ENCODE measurements at places on chromosomes 7 and 10.

DNA sequence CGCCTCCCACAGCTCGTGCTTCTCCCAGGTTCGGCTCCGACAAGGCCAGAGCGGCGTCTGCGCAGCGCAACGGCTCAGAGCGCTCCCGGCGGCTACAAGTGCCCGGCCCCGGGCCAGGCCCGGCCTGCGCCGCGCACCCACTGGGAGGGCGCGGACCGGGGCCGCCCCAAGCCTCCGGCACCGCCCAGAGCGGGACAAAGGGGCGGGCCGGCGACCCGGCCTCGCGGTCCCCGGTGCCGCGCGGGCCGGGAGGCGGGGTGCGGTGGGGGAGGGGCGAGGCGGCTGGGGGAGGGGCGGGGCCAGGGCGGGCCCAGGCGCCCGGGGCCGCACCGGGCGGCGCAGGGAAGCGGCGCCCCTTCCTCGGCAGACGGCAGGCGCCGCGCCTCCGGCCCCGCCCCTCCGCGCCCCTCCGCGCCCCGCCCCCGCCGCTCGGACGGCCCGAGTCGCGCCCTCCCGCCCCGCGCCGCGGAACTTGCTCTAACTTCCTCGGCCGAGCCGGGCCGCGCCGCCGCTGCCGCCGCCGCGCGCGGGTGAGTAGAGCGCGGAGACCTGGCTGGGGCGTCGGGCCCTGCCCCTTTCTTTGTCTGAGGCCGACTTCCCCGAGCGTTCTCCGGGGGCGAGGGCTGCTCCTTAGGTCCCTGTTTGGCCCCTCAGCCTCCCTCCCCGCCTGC is at the start of gene TSPAN14:
TSS of gene TSPAN14 (plus strand) at position 469 of the 671 bp plus-strand sequence. CDS start 34,924 bp downstream, outside the sequence.
- peak; percentile 55 for DNase-seq

GRCh38 chr10:131774681-131775085 is 126.1 kb upstream of the PPP2R2D start:
- DNase-seq, result no peak

DNA sequence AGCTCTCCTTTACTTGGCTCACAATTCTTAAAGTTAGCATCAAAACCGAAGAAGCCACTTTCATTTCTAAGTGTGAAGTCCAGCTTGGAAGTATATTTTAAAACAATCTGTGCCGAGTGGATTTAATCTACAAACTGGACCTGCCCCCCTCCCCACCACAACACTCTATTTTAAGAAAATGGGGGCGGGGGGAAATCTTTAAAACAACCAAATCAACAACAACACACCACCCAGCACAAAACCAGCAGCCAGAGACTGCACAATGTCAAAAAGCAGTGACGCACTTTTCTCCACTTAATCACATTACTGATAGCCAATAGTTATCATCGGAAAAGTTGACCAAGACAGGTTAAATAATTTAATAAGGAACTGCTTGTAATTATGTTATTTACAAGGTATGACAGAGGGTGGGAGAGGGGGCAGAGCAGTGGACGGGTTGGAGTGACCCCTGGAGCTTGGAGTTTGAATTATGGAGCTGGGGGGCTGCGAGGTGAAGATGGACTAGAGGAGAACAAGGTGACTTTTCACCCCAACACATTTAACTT is 2.8 kb downstream of the EBF3 start:
- DNase-seq, result no peak

DNA sequence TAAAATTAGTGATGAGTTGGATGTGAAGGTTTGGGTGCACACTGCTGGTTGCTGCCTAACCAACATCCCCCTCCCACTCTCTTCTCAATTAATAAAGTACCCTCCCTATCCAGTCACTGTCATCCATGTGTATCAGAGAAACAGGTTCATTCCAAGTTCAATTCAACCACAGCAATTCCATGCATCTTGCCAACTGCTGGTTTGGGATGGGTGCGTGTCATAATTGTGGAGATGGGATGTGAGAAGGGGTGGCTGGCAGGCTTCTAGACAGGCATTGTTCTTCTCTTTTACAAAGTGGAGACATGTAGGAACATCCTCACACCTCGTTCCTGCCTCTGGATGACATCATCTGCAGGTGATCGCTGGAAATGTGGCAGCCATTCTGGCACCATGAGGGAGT is 7.5 kb upstream of the CNPY1 start:
- no peak for DNase-seq

DNA sequence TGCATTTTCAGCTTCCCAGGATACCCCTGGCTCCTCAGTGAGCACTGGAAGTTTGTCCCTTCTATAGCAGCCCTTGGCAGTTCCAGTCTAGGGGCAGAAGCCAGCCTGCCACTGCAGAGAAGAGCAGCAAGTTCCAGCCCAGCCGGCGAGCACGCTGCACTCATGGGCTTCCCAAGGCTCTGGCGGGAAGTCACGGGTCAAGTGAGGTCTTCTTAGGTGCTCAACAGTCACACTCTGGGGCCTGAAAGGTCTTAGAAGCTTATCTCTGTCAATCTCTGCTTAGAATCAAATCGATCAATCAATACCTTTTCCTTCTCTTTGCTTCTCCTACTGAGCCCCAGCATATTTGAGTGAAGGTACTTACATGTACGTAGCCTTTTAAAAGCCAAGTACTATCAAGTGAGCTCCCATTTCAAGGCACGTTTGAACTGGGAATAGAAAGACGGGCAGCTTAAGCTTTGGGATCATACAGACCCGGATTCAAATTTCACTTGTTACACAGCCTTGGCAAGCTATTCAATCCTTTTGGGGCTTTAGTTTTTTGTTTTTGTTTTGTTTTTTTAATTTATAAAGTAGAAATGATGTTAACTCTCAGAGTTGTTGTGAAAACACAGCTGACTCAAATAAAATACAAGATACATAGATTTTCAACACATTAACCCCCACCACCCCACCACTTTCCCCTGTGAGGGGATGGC is 152.6 kb upstream of the KLF14 start:
- no peak for DNase-seq

DNA sequence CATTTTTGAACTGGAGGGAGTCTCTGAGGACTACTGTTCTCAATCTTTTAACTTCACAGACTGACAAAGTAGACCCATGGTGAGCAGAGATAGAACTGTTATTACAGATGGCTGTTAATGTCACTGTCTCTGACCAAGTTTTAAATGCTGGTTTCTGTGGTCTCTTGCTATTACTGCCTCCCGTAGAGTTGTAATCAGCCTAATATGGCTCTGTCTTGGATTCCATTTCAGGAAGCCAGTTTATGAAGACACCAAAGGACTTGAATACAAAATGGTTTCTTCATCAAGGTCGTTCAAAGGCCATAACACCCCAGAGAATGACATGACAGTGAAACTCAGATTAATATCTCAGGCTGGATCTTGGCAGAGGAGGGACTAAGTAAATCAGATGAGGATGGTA is 3.9 kb downstream of the SFRP4 start:
- DNase-seq, result no peak

DNA sequence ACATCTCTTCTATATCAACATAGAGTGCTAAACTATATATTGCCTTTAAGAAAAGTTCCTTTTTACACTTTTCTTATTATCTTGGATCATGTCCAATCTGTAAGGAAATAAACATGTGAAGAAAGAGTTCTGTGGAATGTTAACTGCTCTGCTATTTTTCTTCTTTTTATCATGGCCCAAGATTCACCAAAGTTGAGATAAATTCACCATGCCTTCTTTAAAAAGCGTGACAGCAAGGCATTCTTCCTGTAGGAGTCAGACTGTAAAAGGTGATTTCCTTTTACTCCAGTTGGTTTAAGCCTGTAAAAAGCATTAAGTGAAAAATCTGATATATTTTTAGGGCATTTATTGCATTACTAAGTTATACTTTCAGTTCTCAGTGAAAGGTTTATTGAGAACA is 165.7 kb upstream of the FZD1 start:
- no peak for DNase-seq

DNA sequence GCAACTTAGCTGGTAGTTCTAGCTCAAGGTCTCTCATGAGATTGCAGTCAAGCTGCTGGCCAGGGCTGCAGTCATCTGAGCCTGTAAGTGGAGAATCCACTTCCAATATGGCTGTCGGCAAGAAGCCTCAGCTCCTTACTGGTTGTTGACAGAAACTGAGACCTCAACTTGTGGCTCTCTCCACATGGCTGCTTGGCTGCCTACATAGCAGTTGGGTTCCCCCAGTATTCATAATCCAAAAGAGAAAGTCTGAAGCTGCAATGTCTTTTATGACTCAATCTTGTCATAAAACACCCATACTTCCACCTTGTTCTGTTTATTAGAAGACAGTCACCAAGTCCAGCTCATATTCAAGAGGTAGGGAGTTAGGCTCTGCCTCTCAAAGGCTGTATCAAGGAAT is 334.9 kb upstream of the KMT2E start:
- no peak for DNase-seq

DNA sequence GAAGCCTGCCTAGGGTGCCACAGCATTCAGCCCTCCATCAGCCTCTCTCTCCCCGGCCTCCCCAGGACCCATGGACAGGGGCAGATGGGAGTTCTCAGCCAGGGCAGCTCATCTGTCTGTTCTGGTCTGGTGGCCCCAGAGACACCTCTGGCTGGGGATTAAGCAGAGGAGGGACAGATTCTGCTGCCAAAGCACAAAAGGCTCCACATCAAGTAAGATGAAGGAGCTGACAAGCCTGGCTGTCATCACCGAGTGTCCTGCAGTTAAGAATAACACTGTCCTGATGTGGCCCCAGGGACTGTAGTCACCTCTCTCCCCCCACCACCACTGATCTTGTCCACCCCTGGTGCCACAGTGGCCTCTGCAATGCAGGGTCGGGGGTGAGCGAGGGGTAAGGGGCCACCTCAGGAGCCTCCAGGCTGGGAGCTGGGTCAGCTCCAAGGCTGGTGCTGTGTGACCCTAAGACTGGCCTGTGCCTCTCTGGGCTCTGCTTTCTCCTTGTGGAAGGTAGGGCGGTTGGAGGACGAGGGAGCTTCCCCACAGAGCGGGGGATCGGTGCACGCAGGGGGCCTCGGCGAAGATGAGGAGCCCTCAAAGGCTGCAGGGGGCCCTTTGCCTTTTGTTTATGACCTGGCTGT is 18.7 kb downstream of the C10orf105 start:
- DNase-seq, result no peak

- DNase-seq, result no peak
Observed at GRCh38 chr7:99290980-99291607, 18.5 kb downstream of the MYH16 start.

DNA sequence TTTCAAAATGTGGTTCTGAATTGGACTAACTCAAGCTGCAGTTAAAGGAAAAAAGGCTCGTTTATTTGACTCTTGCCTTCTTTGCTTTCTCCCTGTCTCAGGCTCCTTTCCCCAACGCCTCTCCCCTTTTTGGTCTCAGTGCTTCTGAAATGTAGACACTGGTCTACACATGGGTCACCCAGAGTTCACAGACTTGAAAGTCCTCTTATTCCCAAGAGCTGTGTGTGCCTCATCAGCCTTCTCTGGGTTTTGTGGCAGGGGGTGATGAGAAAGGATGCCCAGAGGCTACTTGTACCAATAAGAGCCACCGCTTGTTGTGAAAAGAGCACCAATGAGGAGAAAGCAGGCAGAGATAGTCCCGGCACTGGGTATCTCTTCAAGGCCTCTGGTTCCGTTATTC is 125.7 kb downstream of the BICC1 start:
- DNase-seq, result no peak

DNA sequence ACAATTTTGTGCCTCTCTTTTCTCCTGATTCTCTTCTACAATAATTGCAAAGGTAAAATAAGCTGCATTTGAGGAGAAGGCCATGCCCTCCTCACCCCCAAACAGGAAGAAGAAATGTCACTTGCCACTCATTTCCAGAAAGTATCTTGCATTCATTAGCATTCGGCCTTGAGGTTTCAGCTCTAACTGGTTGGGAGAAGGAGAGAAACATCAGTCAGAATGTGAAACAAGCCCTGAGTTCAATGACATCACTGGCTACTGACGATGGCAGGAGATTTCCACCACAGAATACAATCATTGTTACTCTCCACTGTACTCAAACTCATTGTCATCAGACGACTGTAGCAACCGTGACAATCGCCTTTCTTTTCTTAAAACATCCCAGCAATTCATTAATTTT is 72.8 kb downstream of the PRKCQ start:
- DNase-seq, result no peak

All from stimulated activated CD4-positive, alpha-beta T cell treated with anti-CD3 and anti-CD28 coated beads, TNF-alpha, amount 100 ng/mL, for 1 hour (primary cell).